ENCODE measurements at places on chromosomes 2 and 18.

DNA sequence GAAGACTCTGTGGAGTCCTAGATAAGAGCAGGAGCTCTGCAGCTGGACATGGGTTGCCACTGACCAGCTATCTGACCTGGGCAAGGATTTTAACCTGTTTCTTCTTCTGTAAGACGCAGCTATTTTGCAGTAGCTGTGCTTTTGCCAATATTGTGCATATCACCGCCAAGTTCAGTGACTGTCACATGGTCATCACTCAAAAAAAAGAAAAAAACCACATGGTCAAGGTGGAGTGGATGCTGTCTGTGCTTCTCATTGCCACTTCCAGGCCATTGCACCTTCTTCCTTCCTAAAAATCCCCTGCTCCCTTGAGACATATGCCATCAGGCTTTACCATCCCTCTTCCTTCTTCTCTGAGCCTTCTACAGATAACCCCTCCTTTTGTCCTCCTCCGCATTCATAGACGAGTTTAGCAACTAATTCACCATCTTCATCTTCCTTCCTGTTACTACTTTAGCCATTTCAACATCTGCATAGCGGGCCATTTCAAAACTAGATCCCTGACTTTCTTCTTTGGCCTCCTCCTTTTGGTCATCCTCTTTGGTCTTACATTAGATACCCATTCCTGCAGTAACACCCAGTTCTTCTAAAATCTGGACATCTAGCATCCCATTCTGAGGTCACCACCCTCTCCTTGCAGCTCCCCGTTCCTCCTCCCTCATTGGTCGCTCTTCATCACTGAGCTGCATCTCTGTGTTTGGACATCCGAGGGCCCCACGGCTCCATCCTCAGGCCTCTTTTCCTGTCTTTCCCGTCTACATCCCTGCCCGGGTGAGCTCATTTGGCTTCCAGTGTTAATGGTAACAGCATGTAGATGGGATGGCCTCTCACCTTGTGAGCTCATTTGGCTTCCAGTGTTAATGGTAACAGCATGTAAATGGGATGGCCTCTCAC, 17.8 kb downstream of the RNF144A start:
- DNase-seq, result no peak

DNA sequence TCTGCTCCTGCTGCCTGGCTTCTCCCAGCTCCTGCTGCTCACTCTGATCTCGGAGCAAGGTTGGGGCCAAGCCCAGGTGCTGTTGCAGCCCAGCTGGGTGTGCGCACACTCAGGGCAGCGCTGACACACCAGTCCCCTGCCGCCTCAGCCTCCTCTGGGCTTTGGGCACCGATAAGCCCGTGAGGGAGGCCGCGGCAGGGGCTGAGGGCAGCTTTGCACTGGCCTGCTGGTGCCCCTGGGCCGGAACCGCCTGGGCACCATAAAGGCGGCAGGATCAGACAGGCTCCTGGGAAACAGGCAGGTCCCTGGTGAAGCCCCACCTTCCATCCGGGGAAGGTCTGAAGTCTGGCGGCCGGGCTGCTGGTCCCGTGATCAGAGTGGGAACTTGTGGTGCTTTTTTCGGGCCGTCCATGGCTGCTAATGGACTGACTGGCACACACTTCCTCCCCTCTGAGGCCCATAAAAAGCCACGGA, 14.1 kb upstream of the EML6 start:
- no peak for DNase-seq

- peak; percentile 40 for DNase-seq
Measured at GRCh38 chr2:11077411-11077810, 77.9 kb upstream of the SLC66A3 start.

DNA sequence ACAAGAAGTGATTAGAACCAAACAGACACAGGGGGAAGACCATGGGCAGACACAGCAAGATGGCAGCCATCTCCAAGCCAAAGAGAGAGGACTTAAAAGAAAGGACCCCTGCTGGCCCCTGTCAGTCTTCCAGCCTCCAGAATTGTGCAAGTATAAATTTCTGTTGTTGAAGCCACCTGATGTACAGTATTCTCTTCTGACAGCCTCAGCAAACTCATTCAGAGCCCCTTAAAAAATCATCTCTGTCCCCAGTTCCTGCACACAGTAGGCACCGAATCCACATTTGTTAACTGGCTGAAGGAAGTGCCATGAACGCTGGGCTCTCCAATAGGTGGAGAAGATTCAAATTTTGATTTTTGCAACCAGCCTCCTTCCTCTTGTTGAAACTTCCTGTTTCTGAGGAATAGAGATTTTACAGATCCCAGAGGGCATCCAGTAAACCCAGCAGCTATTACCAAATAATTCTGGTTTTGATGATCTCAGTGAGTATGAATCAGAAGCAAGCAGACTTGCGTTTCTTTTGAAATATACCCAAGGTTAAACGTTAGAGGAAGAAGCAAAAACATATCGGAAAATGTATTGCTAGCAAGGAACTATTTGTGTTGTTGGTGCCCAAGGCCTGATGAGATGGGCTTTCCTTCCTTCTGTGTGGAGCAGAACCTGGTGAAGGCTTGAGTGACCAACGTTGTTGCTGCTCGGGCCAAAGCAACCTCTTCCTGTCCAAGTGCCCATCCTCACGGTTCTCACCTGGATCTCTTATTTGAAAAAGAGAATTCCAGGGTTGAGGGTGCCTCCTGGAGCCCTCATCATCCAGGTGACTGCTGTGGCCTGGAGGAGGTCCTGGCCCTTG, 47.7 kb upstream of the PLB1 start:
- no peak for DNase-seq

GRCh38 chr2:203928849-203929248, 7.7 kb upstream of the ICOS start:
- peak; percentile 47 for DNase-seq
